ENCODE measurements at places on chromosomes 5 and 9.

- DNase-seq, result no peak
These were observed 87.7 kb downstream of the GALNT10 start for GRCh38 chr5:154278186-154278585.

DNA sequence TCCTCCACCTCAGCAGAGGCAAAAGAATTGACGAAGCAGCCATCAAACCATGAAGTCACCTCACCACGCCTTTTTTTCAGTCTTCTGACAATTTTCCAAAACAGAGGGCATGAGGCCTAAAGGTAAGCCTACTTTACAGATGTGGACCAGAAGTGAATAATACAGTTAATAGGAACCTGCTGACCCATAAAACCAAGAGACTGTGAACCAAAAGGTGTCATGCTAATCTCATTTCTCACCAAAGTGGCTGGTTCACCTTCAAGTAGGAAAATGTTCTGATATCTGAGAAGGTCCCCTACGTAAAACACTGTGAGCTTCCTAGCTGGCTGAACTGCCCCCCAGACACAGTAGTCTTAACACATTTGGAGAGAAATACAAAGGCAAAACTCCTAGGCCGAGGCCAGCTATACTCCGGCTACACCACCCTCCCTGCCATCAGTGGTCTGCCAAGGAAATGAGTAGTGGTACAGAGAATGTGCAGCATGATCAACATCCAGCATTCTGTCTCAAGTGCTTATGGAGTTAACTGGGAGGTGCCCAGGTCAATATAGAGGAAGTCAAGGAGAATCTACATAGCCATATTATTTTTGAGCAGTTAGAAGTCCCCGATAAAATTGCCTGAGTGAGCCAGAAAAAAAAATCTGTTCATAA is 19.3 kb upstream of the F2RL2 start:
- no peak for DNase-seq

- no peak for DNase-seq
These were observed 1068.6 kb downstream of the TAF11L14 start for GRCh38 chr5:18702821-18703220.

DNA sequence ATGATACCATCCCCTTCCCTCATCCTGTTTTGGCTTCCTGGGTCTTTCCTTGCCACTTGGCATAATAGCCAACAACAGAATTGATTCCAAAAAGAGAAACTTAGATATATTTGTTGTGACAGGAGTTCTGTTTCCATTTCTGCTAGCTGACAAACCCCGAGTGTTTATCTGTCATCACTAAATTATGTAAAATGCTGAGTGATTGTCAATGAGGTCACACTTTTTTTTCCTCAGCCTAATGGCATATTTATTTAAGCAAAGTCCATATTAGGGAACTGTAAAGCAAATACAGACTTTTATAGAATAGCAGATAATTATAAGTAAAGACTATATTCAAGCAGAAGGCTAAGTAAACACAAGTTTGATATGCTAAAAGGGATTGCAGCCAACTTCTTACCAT is 64.0 kb downstream of the RGS7BP start:
- no peak for DNase-seq
